ENCODE measurements at places on chromosomes 3 and 15.

- no peak for DNase-seq
Observed at GRCh38 chr3:127215714-127216414, 22.9 kb downstream of the PRR23E start.

- DNase-seq: no peak
Observed at GRCh38 chr15:25694239-25694584, 168.9 kb downstream of the ATP10A start.

- peak; percentile 75 for DNase-seq
Observed at GRCh38 chr15:76155731-76156130, 95.9 kb downstream of the TMEM266 start.

DNA sequence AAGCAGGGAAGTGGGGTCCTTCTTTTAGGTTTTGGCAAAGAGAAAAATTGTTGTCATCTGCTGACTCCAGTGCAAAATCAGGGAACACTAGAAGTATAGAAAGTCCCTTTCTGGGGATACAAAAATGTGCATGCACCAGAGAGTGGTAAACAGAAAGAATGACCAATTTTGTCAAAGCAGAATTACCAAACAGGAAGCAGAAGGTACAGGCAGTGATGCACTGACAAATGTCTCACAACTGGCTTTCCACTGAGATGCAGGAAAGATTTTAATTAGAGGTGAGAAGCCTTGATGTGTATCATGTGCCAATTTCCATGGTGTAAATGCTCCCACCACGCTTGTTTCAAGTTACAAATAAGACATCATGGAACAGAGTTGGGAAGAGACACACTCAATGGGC is 66.0 kb downstream of the TRIM69 start:
- no peak for DNase-seq

DNA sequence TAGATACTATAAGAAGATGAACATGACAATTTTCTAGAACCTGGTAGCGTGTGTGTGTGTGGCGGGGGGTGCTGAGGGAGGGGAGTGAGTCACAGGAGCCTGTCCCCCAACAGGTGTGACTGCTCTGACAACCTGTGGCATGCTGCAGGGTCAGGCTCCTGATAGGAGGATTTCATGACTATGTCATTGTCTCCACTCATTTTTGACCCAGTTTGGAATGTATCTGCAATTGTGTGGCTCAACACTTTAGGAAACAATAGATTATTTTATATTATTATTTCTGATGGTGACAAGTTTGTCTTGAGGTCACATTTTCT is 9.3 kb upstream of the VILL start:
- no peak for DNase-seq

DNA sequence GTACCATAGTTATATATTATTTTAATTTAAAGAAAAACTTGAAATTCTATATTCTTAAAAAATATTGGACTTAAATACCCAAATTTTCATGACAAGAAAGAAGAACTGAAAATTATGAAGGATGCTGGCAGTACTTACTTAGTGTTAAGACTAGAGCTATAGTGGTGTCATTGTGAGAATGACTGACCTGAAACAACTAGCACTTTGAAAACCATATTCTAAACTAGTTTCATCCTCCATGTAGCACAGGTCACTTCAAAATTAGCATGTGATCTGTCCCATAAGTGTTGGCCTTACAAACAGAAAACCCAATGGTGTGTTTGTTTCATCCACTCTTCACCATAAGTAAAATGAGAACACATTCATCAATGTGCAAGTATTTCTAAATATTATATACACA is 208.6 kb downstream of the ZIC4 start:
- DNase-seq: no peak

DNA sequence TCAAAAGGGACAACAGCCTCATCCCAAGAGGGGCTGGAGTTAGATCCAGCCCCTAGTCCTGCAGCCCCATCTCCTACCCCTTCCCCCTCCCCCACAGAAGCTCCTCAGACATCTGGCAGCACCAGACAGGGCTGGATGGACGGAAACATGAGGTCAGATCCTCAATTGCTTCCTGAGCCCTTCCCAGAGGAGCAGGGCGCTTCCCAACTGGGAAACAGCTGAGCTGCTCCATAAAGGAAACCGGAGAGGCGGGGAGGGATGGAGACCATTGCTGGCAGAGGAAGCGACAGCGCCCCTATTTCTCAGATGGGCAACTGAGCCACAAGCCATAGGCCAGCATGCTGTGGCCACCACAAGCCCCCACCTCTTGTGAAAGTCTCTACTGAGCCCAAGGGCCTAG is 18.3 kb upstream of the CYP11A1 start:
- no peak for DNase-seq

- DNase-seq: no peak
Observed at GRCh38 chr3:58324391-58325390, 8.0 kb upstream of the PXK start.

GRCh38 chr3:37912052-37912733 is 50.5 kb downstream of the CTDSPL start:
- no peak for DNase-seq

- DNase-seq: peak; percentile 16
Observed at GRCh38 chr15:74884428-74885223, 5.2 kb upstream of the MPI start.

DNA sequence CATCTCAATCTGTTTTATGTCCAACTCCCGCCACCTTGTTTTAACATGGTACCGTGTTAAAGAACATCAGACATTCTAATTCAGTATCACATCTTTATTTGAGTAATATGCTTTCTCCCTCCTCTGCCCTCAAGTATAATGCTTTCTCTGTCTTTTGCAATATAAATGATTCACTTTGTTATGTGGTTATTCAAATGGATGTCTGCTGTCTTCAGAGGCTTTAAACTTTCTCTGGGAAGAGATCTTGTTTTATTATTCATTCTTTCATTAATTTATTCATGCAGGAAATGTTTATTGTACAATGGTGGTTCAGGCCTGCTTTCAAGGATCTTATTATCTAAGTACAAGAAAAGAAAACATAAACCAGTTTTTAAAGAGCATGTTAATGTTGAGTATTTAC is 57.1 kb downstream of the RAP2B start:
- DNase-seq: peak; percentile 24

GRCh38 chr15:52391069-52391468 is 95.5 kb upstream of the MYO5C start:
- DNase-seq: no peak

DNA sequence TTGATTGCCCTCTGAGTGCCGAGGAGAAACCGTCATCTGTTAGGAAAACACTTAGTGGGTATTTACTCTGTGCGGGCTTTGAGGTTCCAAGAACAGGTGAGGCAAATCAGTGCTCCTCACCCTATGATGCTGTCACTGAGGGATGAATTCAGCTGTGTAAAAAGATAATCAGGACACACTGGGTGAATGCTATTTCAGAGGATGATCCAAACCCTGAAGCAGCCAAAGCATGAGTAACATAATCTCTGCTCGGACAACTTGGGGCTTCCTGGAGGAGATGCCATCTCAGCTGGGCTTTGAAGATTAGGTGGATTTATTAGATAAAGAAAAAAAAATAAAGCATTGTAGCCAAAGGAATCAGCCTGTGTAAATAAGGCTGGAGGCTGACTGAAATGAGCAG is 10.5 kb upstream of the GADL1 start:
- no peak for DNase-seq
